ENCODE measurements at places on chromosomes 5 and 9.

- DNase-seq = peak; percentile 16
Measured at GRCh38 chr5:159286420-159287035, 23.4 kb downstream of the UBLCP1 start.

- peak; percentile 50 for DNase-seq
Measured at GRCh38 chr5:36452424-36453006, 150.8 kb upstream of the RANBP3L start.

GRCh38 chr5:10969684-10970180, 208.7 kb upstream of the DAP start:
- DNase-seq = no peak

DNA sequence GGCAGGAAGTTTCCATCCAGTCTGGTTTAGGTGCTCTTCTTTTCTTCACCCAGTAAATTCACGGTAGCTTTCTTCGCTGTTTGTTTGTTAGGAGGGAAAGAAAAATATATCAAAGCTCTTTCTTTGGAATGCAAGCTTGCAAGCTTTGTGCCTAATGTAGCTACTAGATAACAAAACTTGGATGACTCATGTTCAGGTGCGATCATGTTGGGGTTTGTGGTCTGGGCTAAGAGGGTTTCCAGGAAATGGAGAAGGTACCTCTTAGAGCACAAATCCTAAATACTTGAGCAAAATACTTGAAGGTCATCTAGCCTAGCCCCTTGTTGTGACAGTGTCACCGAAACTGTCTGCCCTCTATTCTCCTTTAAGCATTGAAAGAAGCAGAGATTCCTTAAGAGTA, 17.7 kb downstream of the SRP19 start:
- DNase-seq = no peak

DNA sequence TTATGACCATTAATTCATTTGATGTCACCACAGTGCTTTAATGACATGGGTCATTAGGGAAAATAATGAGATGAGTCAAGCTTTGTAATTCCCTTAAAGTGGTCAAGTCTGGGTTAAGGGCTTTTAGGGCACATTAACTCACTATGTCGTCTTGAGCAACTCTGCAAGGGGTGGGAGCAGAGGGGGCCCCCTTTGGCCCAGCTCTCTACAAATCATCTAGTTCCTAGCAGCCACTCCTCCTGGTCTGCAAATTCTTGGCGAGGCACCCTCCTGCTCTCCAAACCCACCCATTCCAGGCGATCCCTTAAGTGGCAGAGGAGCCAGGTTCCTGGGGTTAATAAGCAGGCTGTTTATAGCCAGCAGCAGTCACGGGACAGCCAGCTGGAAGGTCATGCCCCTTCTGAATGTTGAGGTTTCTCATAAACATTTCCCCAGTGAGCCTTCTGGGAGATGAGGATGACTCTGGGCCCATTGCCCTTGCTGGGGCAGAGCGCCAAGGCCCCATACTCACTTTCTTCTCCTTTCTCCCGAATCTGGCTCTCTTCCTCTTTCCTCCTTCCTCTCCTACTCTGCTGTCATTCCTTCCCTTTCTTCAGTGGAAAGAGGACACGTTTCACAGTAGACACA, 14.3 kb upstream of the GPX3 start:
- DNase-seq = no peak

- no peak for DNase-seq
Measured at GRCh38 chr5:67221487-67222242, 25.1 kb upstream of the CD180 start.

GRCh38 chr5:77560677-77561263, 68.7 kb upstream of the WDR41 start:
- DNase-seq = no peak

DNA sequence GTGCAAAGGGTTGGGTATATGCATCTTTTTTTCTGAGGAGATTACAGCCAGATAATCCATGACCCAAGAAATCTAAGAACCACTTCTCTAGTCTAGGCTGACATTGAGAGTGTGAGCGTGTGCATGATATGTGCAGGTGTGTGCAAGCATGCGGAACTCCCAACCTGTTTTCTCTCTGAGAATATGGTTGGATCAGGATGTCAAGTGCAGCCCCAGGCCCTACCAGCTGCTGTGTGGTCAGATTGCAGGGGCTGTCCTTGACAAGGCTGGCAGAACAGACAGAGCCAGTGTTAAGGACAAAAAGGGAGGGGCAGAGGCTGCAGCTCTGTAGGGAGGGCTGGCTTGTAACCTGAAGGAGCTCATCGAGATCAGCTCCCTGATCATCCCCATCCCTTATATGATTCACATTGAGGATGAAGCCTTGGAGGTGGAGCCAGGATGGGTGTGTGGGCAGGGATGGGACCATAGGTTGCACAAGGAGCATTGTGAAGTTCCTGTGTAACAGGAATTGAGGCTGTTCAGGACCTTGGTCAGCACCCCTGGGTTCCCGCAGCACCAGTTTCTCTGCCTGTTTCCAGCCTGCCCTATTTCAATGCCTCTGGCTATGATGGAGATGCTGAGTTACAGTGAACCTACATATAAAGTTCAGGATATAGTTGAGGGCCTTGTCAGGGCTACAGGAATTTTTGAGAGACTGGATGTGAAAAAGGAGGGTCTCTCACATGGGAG, 52.6 kb upstream of the ARAP3 start:
- peak; percentile 32 for DNase-seq

GRCh38 chr9:135605238-135605781, 34.0 kb downstream of the GLT6D1 start:
- no peak for DNase-seq

DNA sequence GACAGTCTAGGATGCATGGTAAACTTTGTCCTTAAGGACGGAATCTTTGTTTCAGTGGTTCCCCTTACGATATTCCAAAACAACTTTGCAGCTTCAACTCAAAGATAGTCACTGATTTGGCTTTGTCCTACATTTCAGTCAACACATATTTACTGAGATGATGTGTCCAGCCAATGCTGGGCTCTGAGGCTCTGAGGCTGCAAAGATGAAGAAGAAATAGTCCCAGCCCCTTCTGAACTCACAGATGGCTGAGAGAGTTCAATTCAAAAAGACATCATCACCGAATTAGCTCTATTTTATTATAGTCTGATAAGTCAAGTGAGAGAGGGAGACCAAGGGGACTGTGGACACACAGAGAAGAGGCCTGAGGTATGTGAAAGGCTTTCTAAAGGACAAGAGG, 544.0 kb downstream of the ACTL7B start:
- no peak for DNase-seq

DNA sequence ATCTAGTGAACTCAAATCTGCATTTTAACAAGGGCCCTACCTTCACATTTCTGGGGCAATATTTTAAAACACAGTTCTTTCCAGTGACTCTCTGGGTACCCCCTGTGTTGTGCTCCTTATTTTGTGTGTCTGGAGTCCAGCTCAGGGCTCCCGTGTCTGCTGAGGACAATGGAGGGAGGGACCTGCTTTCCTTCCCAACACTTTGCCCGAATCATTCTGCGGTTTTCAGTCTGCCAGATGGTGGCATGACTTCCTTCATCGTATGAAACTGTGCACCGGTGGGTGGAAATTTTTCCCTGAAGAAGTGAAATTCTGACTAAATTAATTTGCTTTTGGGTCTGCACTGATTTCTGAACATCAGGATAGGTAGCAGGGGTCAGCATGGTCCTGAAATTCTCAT, 153.6 kb upstream of the CD180 start:
- no peak for DNase-seq

GRCh38 chr5:112018846-112019245, 261.9 kb upstream of the NREP start:
- DNase-seq = no peak

DNA sequence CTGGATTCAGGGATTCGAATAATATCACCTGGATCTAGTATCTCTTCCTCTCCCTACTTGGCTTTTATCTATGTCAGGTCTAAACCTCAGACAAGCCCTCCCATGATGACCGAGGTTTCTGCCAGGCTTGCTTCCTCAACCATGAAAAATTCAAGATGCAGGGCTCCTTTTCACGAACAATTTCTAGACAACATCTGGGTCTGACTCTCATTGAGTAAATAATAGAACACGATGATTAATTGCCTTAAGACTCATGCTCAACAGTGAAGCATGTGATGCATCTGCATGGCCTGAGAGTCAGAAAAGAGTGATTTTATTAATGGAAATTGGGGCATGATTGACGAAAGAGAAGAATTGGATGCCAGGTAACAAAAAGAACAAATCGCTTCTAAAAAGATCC, 277.2 kb upstream of the ZNF608 start:
- DNase-seq = no peak

- no peak for DNase-seq
Measured at GRCh38 chr5:130017173-130017572, 112.9 kb downstream of the CHSY3 start.

DNA sequence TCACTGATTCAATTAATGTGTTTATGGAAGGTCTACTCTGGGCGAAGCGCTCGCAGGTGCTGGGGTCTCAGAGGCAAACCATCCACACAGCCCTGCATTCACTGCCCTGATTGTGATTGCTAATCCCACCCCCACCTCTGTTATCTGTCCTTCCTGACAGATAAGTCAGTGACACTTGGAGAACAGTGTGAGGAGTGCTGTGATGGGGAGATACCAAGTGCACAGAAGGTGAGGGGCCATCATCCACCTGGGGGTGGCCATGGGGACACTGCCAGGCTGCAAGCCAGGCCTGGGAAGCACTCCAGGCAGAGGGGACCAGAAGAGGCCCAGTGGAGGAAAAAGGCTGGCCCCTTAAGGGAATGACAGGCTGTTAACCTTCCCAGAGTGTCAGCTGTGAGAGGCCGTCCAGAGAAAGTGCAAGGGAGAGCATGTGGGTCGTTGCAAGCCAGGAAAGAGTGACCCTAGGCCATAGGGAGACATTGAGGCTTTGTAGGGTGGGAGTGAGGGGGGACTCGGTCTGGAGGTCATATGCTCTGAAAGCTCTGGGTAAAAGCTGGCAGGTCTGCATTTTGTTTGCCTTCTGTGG, 18.0 kb downstream of the IL9 start:
- no peak for DNase-seq

GRCh38 chr5:132203464-132203818, 24.2 kb downstream of the P4HA2 start:
- no peak for DNase-seq

DNA sequence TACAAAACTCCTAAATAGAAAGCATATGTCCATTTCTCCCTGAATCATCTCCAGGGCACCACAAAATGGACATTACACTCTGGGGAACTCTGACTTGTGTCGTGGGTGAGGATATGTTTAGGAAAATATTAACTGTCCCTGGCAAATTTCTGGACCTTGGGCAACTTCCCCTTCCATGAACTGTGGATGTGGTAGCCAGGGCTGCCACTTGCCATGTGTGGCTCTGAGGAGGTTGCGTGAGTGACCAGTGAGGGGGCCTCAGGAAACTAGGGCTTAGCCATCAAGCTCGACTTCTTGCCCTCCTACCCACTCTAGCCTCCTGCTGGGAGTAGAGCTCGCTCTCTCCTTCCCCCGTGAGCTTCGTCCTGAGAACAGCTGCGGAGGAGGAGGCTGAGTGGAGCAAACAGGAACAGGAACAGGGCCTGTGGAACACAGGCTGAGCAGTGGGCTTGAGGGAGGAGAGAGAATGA, 13.8 kb upstream of the STC2 start:
- no peak for DNase-seq

DNA sequence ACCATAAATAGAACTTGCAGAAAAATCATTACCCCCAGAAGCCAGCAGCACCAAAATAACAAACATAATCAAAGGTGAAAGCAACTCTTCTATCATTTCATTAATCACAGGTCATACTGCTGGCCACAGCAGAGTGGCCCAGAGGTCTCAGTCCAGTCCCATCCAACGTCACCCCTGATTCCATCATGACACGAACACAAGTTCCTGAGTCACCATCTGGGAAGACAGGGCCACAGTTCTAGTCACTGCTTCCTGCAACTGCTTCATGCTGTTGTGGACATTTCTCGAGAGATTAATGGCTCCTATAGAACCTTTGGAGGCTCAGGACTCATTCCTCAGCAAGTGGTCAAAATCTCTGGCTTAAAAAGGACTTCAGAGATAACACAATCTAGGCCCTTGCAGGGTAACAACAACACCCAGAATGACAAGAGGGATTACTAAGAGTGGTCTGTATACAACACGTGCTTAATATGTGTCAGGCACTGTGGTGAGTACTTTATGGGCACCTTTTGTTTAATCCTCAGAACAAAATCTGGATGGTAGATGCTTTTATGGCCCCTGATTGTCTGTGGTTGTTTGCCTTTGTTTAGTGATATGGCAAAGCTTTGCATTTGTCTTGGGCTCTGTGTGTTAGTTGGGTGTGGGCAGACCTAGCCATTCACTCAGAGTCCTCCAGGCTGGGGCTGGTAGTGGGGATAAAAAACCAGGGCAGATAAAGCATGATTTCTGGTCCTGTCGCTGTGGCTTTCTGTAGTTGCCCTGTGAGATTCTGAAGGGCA, 184.3 kb downstream of the DAB2IP start:
- no peak for DNase-seq

GRCh38 chr9:132750668-132751067, 80.4 kb downstream of the GTF3C4 start:
- DNase-seq = no peak

DNA sequence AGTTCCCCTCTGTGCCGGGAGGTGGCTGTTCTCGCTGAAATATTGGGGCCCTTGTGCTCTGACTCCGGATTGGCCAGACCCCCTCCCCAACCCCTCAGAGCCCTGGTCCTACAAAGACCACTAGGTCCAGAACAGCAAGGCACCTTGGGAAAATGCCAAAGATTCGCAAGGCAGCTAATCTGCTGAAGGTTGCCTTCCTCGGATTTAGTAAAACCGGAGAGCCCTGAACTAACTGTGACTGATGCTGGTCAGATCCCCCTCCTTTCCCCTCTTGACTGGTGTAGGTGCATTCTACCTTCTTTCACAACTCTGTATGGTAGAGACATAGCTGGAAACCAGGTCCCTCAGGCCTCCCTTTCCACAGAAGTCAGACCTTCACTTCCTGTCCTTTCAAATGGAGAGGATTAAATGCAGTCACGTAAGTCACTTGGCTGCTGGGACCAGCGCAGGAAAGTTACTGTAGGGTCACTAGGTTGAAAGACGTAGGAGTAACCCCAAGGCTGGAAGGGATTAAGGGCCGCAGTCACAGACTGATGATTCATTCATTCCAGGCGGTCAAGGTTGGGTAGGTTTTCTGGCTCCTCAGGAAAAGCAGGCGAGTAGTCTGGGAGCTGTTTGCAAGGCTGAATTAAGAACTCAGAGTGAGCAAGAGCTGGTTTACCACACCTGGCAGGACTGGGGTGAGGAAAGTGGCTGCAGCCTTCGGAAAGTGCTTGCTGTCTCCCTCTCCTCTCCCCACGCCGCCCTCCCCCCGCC, 5.3 kb downstream of the BARX1 start:
- DNase-seq = peak; percentile 67

DNA sequence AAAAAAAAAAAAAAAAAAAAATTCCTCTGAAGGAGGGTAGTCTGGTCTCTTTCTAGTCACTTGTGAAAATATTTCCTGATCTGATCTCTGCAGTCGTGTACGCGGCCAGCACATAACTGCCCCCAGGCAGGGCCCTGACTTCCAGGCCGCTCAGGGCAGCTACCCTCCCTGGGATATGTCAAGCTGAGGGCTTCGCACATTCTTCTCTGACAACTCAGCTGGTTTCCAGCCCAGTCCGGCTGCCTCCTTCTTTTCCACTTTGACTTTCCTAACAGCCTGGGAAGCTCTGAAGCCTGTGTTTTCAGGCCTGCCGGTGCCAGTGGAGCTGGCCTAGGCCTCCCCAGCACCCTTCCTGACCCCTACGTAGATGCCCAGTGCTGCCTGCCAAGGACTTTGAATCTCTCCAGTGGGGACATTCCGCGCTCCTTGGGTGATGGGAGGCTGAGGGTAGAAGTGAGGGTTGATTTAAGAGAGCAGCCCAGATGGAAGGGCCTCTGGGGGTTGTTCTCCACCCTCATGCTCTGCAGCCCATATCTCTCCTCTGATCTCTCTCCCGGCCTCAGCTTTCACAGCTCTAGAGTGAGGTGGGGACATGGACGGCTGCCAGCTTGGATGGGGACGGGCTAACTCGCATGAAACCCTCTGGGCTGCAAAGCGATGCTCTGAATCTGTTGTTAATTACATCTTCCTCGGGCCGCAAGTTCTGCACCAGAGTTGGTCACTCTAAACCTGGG, 20.7 kb downstream of the COL5A1 start:
- no peak for DNase-seq
